ENCODE measurements at places on chromosomes 2 and 18.

GRCh38 chr18:40867459-40867858 lies 1087.6 kb upstream of the PIK3C3 start:
- peak; percentile 93 for DNase-seq

GRCh38 chr2:224723586-224724217 lies 7.5 kb upstream of the CCDC195 start:
- DNase-seq, result peak; percentile 51

DNA sequence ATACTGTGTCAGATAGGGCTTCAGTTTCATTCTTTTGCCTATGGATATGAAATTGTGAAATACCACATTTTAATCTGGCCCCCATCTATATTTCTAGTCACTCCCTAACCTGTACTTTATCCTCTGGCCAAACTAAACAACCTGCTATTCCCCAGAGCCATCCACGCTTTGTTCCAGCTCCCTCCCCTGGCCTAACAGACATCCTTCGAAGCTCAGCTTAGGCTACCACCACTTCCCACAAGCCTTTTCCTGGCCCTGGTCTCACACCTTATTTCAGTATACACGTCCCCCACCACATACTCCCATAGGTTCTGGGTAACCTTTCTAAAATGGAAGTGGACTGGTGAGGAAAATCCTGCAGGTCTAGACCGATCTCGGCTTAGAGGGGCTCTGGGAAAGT lies 55.4 kb downstream of the MAP4K3 start:
- no peak for DNase-seq

- peak; percentile 82 for DNase-seq
These were observed 133.8 kb upstream of the RNF152 start for GRCh38 chr18:62026586-62026985.

DNA sequence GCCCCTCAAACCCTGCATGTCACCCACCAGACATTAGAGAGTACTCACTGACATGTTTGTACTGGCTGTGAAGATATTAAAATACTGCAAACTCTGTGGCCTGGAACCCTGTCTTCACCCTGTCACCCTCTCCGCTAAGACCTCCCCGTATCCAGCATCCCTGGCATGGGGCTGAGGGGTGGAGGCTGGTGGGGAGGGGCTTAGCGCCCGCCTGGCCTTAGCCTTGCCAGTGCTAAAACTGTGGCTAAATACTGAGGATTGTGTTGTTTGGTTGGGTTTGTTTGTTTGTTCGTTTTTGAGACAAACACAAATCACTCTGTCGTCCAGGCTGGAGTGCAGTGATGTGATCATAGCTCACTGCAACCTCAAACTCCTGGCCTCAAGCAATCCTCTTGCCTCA lies 1.8 kb downstream of the PSTPIP2 start:
- no peak for DNase-seq

DNA sequence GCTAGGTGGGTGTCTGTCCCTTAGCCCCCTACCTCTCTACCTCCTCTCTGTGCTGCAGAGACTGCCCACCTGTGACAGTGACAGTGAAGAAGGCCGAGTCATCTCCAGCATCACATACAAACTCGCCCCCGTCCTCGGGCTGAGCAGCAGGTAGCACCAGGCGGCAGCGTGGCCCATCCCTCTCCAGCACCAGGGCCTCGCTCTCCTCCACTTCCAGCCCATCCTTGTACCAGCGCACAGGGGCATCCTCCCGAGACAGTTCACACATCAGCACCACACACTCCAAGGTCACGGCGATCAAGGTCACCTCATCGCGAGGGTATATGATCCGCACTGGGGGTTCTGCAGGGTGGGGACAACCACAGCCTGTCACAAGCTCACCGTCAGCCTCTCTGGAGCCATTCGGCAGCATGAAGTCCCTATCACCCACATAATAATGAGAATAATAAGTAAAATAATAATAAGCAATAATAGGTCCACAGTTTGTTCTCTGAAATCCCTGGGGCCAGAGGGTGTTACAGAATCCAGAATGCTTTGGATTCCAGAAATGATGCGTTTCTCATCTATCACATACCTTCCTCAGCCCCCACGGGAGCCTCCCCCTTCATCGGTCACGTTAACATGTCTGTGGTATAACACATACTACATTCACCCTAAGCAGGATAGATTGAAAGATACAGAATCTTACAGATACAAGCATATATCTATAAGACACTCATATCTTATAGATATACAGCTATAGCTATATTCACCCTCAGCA lies 12.0 kb downstream of the OBSL1 start:
- no peak for DNase-seq

GRCh38 chr18:51132256-51132935 lies 65.1 kb downstream of the MEX3C start:
- DNase-seq, result no peak

DNA sequence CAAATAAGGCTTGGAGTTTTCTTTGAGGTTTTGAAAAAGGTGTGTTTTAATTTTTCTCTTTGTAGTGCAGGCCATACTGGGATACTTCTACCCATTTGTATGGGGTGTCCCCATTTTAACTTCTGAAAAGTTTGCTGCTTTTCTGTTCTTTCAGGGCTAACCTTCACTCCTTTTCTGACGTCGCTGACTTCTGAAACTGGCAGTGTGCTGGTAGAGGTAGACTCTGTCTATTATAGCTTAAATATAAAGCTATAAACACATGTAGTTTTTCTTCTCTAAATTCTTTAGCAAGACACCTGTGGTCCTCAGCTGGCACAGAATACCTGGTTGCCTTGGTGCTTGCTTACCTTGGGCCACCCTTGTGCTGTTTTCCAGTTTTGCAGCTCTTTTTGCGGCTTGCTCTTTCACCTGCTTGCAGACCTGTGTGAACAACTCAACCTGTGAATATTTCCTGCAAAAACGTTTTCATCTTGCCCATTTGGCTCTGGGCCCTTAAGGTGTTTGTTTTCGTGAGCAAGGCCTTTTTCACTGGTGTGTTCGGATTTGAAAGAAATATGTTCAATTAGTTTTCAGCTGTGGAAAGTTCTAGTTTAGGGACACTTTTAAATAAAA lies 42.2 kb downstream of the PHLPP1 start:
- DNase-seq, result no peak

GRCh38 chr2:235594041-235594440 lies 100.2 kb downstream of the AGAP1 start:
- peak; percentile 86 for DNase-seq
